Upper lobe of right lung (tissue), 1 donor: ENCODE measurements at places on chromosomes 7 and 10. TPM values are rescaled to one million over a fixed set of nuclear protein-coding genes. Genes with fewer than 3 reads are reported as not detected.

The SPDYE9 gene
- not detected for total RNA-seq

DNA sequence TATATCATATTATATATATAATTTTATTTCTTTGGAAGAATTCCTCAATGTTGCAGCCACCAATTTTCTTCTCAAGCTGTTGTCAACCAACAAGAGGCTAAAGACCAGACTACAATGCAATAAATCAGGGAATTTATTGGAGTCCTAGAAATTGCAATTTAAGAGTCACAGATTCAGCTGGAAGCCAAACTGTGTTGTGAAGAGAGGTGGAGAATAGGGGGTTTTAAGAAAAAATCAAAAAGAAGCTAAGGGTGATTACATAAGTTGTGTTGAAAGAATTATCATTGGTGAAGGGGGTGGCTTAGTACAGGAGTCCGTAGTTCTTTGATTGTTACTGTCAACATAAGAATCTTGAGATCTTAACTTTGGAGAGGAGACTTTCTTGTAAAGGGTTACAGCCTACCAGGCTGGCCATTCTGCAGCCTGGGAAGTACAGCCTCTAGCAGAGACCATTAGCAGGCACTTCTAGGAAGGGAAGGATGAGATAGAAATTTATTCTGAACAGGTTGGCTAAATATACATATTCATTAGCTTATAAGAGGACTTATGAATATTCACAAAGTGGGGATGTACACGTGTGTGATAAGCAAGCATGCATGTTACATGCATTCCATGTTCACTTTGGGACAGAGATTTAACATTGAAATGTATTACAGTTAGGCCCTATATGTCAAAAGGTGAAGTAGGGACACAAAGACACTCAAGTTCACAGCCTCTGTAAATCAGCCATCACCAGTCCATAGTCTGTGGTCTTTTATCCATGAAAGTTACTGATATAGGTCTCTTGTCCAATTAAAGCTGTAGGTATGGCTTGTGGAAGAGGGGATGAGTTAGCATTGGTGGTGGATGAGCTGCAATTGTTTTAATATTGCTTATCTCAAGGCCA, 8.3 kb upstream of the TMEM168 start:
- DNase-seq = no peak
- no peak overlapping the region for H3K4me3 ChIP-seq
- H3K27me3 ChIP-seq = no peaks in the 10 kb centered on the region
- no peaks in the 10 kb centered on the region for H3K36me3 ChIP-seq

DNA sequence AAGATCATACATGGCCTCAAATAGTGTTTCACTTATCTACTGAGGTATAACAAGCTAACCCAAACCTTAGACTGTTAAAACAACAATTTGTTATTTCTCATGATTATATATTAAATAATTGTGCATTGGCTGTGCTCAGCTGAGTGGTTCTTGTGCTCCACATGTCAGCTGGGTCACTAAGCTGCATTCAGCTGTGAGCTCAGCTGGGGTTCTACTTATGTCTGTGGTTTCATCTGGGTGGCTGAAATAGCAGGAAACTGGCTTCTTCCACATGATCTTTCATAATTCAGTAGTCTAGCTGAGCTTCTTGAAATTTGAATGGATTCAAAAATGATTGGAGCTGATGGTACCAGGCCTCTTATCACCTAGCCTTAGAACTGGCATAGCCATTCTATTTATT, 181.8 kb upstream of the CSTF2T start:
- no peak overlapping the region for H3K4me3 ChIP-seq
- H3K27me3 ChIP-seq = no peaks in the 10 kb centered on the region
- H3K36me3 ChIP-seq = no peaks in the 10 kb centered on the region
- H3K4me1 ChIP-seq = no peaks in the 10 kb centered on the region
- H3K27ac ChIP-seq = no peak overlapping the region

GRCh38 chr7:42021631-42022030, 215.4 kb downstream of the GLI3 start:
- no peaks in the 10 kb centered on the region for H3K27me3 ChIP-seq
- peaks cover 8% of the 10 kb centered on the region for H3K36me3 ChIP-seq
- no peak overlapping the region for H3K27ac ChIP-seq
- no peak for DNase-seq

DNA sequence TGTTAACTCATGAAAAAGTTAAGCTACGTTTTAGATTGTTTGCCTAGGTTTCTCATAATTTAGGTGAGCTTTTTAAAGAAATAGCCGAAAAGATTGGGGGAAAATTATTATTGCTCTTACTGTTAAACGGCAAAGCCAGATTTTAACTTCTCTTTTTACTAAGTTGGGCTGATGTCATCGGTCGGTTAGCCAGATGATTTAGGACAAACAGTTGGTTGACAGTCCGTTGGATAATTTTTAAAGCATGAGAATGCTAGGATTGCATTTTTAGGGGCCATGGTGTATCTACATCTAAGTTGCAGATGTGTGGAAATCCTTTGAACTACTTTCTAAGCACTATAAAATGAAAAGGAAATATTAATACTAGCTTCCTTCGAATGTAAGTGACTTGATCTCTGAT, 280.9 kb upstream of the AKR1E2 start:
- H3K36me3 ChIP-seq = no peaks in the 10 kb centered on the region
- no peaks in the 10 kb centered on the region for H3K27me3 ChIP-seq
- DNase-seq = no peak
- no peaks in the 10 kb centered on the region for H3K4me1 ChIP-seq

- no peak overlapping the region for H3K27ac ChIP-seq
- no peak overlapping the region for H3K4me3 ChIP-seq
- H3K4me1 ChIP-seq = no peaks in the 10 kb centered on the region
Measured at GRCh38 chr7:79823246-79823951, 311.2 kb upstream of the GNAI1 start.

The HEPACAM2 gene
- total RNA-seq = not detected

The FANK1 gene
- total RNA-seq = 2.6 TPM

The PITX3 gene
- total RNA-seq = not detected

DNA sequence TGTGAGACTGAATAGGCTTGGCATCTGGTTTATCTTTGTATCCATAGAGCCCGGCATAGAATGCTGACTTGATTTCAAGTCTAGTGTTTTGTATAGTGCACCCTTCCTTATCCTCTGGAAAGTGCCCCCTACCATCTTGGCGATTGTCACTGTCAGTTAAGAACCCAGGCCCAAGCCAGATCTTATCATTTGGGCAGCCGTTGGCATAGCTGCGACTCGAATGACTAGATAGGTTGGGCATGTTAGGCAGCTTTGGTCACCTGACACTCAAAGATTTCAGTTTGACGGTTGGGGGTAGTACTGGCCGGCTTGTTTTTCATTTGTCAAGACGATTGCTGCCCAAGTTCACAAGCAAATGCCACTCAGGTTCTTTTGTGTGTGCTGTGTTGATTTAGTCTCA, 6.6 kb downstream of the NIPSNAP2 start:
- no peaks in the 10 kb centered on the region for H3K36me3 ChIP-seq
- H3K27me3 ChIP-seq = no peaks in the 10 kb centered on the region

- H3K27me3 ChIP-seq = peaks cover 15% of the 10 kb centered on the region
- peak; percentile 75 for DNase-seq
- H3K4me1 ChIP-seq = peaks cover 26% of the 10 kb centered on the region
- H3K36me3 ChIP-seq = no peaks in the 10 kb centered on the region
Measured at GRCh38 chr10:21494191-21495001, 31.1 kb downstream of the SKIDA1 start.

DNA sequence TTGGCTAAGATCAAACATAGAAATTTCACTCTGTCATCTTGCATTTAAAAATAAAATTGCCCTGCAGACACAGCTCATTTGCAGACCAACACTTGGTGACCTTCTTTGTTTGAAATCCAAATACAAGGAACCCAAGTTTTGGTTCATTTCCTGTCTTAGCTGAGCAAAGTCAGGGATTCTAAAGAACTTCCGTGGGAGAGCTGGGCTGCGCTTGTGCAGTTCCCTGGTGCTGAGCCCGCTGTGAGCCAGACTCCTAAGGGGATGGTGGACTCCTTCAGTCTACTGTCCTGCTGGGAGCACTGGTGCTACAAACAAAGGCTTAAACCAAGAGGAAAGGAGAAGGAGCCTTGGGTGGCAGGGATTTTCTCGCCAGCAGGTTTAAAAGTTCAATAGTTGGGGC, 60.0 kb downstream of the MYOF start:
- H3K36me3 ChIP-seq = peaks cover 15% of the 10 kb centered on the region
- H3K27me3 ChIP-seq = no peaks in the 10 kb centered on the region
- DNase-seq = no peak
- H3K27ac ChIP-seq = no peak overlapping the region
- H3K4me1 ChIP-seq = peaks cover 32% of the 10 kb centered on the region

GRCh38 chr10:65861249-65861648, 1064.6 kb upstream of the LRRTM3 start:
- H3K36me3 ChIP-seq = no peaks in the 10 kb centered on the region
- H3K4me1 ChIP-seq = no peaks in the 10 kb centered on the region
- no peak overlapping the region for H3K27ac ChIP-seq
- H3K4me3 ChIP-seq = no peak overlapping the region

- peak overlapping the region; percentile 86 for H3K4me3 ChIP-seq
- H3K27me3 ChIP-seq = no peaks in the 10 kb centered on the region
- no peaks in the 10 kb centered on the region for H3K36me3 ChIP-seq
- peak overlapping the region; percentile 88 for H3K27ac ChIP-seq
- H3K4me1 ChIP-seq = peaks cover 17% of the 10 kb centered on the region
Measured at GRCh38 chr10:79444199-79445119, 965 bp downstream of the ZCCHC24 start.

The H2BK1 gene
- total RNA-seq = not detected

The GIMAP8 gene
- 42.3 TPM for total RNA-seq

DNA sequence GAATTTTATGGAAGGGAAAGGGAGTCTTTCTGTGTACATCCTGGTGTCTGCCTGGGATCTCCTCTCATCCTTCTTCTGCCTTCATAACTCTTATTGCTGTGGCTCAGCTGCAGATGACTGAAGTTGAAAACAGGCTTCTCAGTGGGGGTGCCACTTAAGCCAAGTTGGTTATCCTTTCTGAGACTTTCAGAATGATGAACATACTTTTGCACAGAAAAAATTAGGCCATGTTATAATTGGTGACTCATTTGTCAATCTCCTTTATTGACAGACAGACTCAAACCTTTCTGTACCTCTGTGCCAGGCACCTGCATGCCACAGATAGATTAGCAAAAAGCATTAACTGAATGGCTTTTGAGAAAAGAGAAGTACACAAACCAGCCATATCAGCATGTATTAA, 430.3 kb downstream of the SORCS1 start:
- H3K4me1 ChIP-seq = no peaks in the 10 kb centered on the region
- no peak overlapping the region for H3K27ac ChIP-seq
- DNase-seq = no peak
- H3K4me3 ChIP-seq = no peak overlapping the region
- H3K27me3 ChIP-seq = no peaks in the 10 kb centered on the region

DNA sequence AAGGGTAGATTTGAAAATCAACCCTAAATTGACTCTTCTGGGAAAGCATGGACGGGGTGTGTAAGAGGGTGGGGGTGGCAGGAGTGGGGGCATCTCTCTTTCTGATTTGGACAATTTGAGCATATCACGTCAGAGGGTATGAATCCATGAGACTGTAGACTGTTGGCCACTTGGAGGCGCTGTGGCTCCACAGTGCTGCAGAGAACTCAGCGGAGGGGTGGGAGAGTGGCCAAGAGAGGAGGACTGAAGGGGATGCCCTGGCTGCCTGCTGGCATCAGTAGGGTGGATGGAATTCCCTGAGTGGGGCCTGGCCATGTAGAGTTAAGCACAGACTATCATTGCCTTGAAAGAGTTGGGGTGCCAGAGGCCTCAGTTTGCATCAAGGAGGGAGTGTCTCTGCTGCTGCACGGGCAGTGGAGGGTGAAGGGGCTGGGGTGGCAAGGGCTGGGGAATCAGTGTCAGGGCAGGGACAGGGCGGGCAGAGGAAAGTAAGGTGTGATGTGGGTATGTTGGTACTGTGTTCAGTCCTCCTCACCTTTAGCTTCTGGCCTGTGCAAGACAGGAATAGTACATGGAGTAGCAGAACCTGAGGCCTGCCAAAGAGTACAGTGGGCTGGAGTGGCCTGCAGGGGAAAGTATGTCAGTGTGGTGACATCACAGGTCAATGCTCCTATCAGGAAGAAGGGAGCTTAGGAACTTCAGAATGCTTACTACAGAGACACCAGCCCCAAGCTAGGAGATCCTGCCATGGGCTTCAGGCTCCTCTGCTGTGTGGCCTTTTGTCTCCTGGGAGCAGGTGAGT, 133.5 kb upstream of the PRSS58 start:
- no peaks in the 10 kb centered on the region for H3K36me3 ChIP-seq
- no peak overlapping the region for H3K4me3 ChIP-seq
- H3K27me3 ChIP-seq = no peaks in the 10 kb centered on the region
- no peaks in the 10 kb centered on the region for H3K4me1 ChIP-seq

DNA sequence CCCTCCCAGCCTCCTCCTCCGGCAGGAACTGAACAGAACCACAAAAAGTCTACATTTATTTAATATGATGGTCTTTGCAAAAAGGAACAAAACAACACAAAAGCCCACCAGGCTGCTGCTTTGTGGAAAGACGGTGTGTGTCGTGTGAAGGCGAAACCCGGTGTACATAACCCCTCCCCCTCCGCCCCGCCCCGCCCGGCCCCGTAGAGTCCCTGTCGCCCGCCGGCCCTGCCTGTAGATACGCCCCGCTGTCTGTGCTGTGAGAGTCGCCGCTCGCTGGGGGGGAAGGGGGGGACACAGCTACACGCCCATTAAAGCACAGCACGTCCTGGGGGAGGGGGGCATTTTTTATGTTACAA, 83.3 kb downstream of the PAX2 start:
- peak overlapping the region; percentile 37 for H3K4me3 ChIP-seq
- H3K36me3 ChIP-seq = no peaks in the 10 kb centered on the region
- H3K4me1 ChIP-seq = peaks cover 19% of the 10 kb centered on the region
- no peak for DNase-seq
- no peak overlapping the region for H3K27ac ChIP-seq
